T1000 (cell line): ENCODE measurements at places on chromosomes 6 and 20.

- no peak for DNase-seq
Measured at GRCh38 chr6:40906759-40907158, 132.3 kb downstream of the UNC5CL start.

GRCh38 chr6:166629628-166630027 lies 2.6 kb upstream of the RPS6KA2 start:
- no peak for DNase-seq

DNA sequence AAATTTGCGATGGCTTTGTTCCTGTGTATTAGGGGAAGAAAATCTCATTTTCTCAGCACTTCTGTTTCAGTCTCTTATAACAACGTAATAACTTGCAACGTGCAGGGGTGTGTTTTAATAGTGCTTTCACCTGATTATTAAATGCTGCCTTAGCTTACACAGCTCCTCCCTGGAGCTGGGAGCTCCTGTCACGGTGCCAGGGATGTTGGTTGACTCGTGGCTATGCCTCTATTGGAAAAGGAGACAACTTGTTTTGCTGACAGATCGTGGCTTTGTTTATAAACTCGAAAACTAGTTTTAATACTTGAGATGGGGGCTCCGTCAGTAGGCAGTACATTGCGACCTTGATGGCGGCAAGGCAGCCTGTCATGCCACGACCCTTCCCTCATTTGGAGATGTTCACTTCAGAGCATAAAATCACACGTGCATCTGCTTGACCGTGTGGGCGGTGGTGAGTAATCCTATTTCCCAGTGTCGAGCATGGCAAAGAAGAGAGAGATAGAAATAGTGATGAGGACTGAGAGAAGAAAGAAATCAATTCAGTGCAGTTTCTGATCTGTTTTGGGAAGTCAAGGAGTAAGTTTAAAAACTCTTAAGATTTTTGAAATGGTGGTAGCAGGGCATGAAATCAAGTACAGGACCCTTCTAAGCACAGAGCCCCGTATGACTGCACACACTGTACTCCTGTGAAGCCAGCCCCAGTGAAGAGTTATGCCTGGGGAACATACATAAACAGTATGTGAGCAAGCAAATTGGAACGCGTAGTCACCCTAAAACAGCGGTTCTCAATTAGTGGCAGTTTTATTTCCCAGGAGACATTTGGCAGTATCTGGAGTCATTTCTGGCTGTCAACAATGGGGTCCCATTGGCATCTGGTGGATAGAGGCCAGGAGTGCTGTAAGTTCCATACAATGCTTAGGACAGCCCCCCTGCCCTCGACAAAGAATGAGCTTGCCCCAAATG lies 147.2 kb downstream of the DOK5 start:
- DNase-seq, result no peak

- DNase-seq, result no peak
Measured at GRCh38 chr6:124466949-124467348, 495.3 kb upstream of the RNF217 start.

DNA sequence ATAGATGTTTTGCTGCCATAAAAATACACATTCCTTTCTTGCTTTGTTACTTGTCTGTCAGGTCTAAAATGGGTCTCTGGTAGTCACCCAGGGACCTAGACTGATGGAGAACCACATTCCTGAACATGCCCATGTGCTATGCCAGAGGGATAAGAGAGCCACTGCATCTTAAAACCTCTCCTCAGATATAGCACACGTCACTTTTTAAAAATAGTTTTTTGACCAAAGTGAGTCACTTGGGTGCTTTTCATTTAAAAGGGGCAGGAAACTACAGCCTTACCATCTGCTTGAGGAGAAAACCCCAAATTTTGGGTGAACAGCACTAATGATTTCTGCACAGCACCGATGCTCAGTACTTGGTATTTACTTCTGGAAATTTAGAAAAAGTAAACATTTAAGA lies 197.8 kb downstream of the OGFRL1 start:
- no peak for DNase-seq

DNA sequence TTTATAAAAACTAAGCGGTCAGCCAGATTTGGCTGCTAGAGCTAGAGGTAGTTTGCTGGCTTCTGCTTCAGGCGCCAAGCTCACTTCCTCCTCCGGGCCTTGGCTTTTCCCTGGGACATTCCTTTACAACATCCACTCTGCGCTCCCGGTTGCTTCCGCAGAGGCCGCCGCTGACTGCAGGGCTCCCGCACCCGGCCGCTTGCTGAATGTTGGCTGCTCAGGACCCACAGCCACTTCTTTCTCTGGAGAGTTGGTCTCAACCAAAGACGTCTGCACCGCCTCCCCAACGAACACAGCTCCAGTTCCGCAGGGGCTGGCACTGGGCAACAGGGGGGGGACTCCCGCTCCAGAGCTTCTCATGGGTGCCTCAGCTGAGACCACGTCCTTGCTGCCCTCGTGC lies 282.8 kb downstream of the TFAP2C start:
- DNase-seq, result no peak

GRCh38 chr20:20237093-20237959 lies 130.6 kb upstream of the INSM1 start:
- no peak for DNase-seq

DNA sequence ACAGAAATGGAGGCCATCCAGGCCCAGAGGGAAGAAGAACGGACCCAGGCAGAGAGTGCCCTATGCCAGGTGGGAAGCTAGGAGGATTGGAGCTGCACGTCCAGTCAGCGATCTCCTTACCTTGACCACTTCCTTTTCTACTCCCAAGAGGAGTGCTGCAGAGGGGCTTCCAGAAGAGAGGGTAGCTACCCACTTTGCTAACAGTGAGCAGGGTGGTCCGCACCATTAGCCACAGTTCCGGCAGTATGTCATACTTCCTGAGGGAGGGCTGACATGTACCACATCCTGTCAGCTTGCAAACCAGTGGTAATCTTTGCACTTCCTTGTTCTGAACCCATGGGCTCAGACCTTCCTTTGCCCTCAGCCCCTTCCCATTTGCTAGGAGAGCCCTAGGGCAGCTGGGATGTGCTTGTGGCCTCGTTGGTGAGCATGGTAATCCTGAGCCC lies 35.4 kb downstream of the CEP250 start:
- DNase-seq, result no peak

DNA sequence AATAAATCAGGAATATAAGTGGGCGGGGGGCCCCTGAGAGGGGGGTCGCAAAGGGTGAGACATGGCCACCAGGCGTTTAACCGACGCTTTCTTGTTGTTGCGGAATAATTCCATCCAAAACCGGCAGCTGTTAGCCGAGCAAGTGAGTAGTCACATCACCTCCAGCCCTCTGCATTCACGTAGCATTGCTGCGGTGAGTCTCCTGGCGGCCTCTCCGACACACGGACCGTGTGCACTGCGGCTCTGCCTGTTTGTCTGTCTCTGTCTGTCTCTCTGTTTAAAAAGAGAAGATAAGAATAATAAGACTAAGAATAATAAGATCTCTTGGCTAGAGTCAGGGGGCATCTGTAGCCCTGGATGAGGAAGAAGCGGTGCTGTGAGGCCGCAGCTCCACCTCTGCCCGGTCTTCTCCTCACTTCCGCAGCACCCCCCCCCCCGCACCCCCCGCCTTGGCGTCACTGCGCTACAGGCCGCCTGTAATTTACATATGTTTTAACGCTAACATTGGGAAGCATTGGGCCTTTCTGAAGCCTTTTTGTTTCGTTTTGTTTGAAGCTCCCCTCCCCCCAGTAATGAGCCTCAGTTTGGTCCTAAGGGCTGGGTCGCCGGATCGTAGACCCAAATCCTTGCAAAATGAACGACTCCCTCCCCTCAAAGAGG lies 993 bp downstream of the STX16 start:
- DNase-seq, result no peak

GRCh38 chr6:127118298-127119101 lies at the start of gene RSPO3:
Gene RSPO3, plus strand, starts transcription at chr6:127118671. Its CDS starts 522 bp downstream, at chr6:127119193.
- peak; percentile 12 for DNase-seq

- no peak for DNase-seq
Measured at GRCh38 chr6:154482858-154483257, 27.6 kb downstream of the CNKSR3 start.

GRCh38 chr6:169725125-169726048 lies 1.1 kb upstream of the PHF10 start:
- no peak for DNase-seq

- no peak for DNase-seq
Measured at GRCh38 chr20:50215926-50216325, 25.3 kb downstream of the CEBPB start.

GRCh38 chr20:32476684-32477593 lies 108.2 kb downstream of the NOL4L start:
- no peak for DNase-seq

DNA sequence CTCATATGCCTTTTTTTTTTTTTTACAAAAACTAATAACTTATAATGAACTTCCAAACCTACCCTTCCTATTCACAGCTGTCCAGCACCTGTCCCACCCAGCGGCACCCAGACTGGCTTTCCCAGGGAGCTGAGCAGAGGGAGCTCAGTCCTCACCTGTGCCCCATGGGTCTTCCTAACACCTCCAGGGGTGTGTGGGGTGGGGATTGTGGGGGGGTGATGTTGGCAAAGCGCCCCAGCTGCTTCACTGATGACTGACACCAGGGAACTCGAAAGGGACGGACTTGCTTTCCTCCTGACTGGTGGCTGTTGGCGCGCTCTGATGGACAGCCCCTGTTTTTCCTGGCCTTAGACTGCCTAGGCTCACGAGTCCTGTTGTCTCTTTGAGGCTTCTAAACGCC lies 14.2 kb upstream of the SYNJ2 start:
- DNase-seq, result no peak
